ENCODE measurements at places on chromosomes 1 and 21. TPM values are rescaled to one million over a fixed set of nuclear protein-coding genes. Genes with fewer than 3 reads are reported as not detected.

Gene TLCD4
- polyA plus RNA-seq = 0.96 TPM

Gene ITLN2
- not detected for polyA plus RNA-seq

Gene CGN
- polyA plus RNA-seq = 0.36 TPM

Gene LYST
- 3.9 TPM for polyA plus RNA-seq

Gene CACHD1
- polyA plus RNA-seq = 2.4 TPM

Gene AKNAD1
- 0.71 TPM for polyA plus RNA-seq

Gene NBPF20
- 2.2 TPM for polyA plus RNA-seq

Gene OBSCN
- 4.0 TPM for polyA plus RNA-seq

Gene SLFNL1
- 0.16 TPM for polyA plus RNA-seq

Gene MMEL1
- 0.16 TPM for polyA plus RNA-seq
